GM19239 (cell line): ENCODE measurements at places on chromosomes 1 and 21.

GRCh38 chr21:29022166-29022565 lies 2.3 kb upstream of the USP16 start:
- no peak for DNase-seq

- no peak for DNase-seq
These were observed 104.0 kb upstream of the OLIG2 start for GRCh38 chr21:32921632-32922230.

DNA sequence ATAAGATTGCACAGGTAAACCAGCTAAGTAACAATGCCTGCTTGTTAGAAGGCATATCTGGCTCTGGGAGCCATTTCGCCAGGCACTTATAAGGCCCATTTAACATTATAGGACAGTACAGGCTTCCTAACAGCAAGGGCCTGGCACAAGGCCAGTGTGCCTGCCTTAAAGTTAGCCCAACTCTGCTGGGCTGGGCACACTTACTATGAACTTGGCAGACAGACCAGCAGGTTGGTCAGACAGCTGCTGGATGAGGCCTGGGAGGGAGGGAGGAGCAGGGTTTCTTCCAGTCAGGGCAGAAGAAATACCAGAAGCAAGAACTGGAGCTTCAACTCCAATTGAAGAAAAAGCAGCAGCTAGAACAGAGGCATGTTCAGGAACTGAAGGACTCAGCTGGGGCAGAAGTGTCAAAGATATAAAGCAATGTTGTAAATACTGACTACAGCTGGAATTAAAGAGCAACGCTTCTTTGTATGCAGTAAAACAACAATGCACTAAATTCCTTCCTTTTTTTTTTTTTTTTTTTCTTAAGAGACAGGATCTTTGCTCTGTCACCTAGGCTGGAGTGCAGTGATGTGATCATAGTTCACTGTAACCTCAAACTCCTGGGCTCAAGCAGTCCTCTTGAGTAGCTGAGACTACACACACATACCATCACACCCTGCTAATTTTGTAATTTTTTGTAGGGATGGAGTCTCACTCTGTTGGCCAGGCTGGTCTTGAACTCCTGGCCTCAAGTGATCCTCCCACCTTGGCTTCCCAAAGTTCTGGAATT lies 4.9 kb downstream of the CACHD1 start:
- DNase-seq, result no peak

- DNase-seq, result no peak
These were observed 4.5 kb downstream of the FHL3 start for GRCh38 chr1:38000529-38001455.
